ENCODE measurements at places on chromosomes 12 and 14.

DNA sequence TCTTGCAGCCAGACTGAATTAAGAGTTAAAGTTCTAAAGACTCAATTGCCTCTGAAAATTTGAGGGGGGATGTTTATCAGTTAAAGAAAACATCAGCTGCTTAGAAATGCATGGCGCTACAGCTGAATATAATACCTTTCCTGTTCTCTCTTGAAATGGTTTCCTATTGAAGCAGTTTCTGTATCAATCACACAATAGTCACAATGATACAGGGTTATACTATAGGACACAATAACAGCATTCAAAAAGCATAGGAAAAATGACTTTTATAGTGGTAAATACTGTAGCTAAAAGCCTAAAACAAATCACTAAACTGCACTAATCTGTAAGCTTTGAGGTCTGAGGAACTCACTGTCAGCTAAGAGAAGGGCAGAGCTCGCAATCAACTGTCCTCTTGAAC is 15.2 kb downstream of the MDGA2 start:
- no peak for DNase-seq

- no peak for DNase-seq
Observed at GRCh38 chr12:113392988-113393579, 10.6 kb downstream of the SDS start.

- DNase-seq = peak; percentile 100
Observed at GRCh38 chr12:49740930-49741881, at the start of gene TMBIM6. Gene TMBIM6 (plus strand): TSS chr12:49741557. CDS start chr12:49752494, 10,937 bp downstream.

- peak; percentile 21 for DNase-seq
Observed at GRCh38 chr14:68664225-68664681, 128.6 kb downstream of the ZFP36L1 start.

- DNase-seq = no peak
Observed at GRCh38 chr12:76244300-76244699, 103.9 kb downstream of the BBS10 start.

Measured in coronary artery (tissue), 2 donors.